ENCODE measurements at places on chromosomes 16 and 17.

DNA sequence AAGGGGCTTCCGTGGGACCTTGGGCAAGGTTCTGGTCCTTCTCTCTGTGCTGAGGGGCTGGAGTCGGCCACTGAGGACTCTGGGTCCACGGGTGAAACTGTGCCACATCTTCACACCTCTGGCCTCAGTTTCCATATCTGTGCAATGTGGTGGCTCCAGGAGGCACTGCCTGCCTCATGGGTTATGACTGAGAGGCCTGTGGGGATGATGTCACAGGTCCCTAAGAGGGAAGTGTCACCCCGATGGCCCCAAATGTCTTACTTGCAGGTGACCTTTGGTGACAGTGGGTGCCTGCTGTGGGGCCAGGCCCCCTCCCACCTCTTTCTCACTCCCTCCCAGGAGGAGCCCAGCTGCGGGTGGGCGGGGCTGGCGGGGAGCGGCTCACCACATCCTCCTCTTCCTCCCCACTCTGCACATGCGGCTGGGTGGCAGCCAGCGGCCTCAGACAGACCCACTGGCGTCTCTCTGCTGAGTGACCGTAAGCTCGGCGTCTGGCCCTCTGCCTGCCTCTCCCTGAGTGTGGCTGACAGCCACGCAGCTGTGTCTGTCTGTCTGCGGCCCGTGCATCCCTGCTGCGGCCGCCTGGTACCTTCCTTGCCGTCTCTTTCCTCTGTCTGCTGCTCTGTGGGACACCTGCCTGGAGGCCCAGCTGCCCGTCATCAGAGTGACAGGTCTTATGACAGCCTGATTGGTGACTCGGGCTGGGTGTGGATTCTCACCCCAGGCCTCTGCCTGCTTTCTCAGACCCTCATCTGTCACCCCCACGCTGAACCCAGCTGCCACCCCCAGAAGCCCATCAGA lies at the start of gene IL21R:
Gene IL21R (plus strand): TSS at position 407 of the 801 bp plus-strand sequence. CDS start 27,898 bp downstream, outside the sequence.
- no peak for DNase-seq

- no peak for DNase-seq
Measured at GRCh38 chr16:81821436-81822128, 42.5 kb downstream of the PLCG2 start.

DNA sequence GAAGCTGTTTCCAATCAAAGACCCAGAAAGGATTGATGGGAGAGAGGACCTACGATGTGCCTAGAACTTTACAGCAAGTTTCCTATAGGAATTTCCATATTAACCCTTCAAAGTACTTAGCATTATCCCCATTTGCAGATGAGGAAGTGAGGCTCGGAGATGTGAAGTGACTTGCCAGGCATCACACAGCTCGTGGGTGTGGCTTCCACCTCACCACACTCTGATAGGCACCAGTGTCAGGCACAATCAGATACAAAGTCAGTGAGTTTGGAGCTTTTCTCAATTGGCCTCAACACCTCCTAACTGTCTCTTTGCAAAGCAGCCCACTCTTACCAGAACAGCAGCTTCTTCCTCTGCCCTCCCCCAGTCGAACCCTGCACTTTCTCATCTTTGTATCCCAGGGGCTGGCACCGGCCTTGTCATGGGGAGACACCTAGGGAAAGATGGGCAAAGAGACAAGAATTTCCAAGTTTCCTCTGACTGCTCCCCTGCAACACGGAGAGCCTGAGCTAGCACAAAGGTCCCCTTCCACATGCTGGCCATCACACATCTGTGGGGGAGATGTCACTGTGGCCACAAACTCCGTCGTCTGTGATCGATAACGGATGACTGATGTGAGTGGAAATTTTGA lies 37.4 kb upstream of the CCL1 start:
- no peak for DNase-seq

GRCh38 chr17:7478276-7479212 lies 887 bp downstream of the ZBTB4 start:
- no peak for DNase-seq

GRCh38 chr17:1731194-1731506 lies 6.6 kb downstream of the WDR81 start:
- DNase-seq: no peak

DNA sequence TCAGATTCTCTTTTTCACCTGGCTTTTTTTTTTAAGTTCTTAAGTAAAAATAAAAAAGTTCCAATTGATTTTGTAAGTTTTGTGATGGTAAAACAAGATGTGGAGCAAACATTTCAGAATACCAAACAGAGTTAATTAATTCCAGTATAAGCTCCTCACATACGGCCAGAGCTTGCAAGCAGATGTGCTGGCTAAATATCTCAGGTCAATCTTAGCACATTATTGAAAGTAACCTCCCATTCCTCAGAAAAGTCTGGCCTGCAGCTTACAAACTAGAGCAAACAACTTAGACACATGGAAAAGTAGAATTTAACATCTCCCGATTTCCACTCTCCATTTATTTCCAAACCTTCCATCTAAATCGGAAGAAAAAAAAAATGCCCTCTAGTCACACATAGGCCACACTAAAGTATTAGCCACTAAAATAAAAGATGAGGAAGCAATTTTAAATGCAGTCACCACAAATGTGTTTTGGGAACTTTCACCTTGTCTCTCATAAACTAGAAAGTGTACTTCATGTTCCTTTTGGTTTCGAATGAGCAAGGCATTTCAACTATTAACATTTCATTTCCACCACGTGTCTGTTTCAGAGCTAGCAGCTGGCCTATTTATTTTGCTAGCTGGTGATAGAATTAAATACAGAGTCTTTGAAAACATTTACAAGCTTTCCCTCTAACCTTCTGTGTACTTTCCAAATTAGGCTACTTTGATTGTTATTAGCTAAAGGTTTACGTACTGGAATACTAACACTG lies 143.3 kb downstream of the STX8 start:
- no peak for DNase-seq

All from GM04503 (cell line).